SK-N-SH (cell line): ENCODE measurements at places on chromosomes 2 and 18. TPM values are rescaled to one million over a fixed set of nuclear protein-coding genes. Genes with fewer than 3 reads are reported as not detected.

GRCh38 chr18:62545098-62545497, 22.3 kb downstream of the ZCCHC2 start:
- H3K36me3 ChIP-seq = peaks cover 15% of the 10 kb centered on the region
- H3K4me1 ChIP-seq = no peaks in the 10 kb centered on the region
- H3K27ac ChIP-seq = no peak overlapping the region
- H3K27me3 ChIP-seq = no peaks in the 10 kb centered on the region
- no peak overlapping the region for H3K4me3 ChIP-seq

GRCh38 chr2:193476171-193476800, 1281.6 kb upstream of the TMEFF2 start:
- no peaks in the 10 kb centered on the region for H3K27me3 ChIP-seq
- no peaks in the 10 kb centered on the region for H3K4me1 ChIP-seq
- H3K36me3 ChIP-seq = no peaks in the 10 kb centered on the region
- no peak for DNase-seq
- H3K4me3 ChIP-seq = no peak overlapping the region

DNA sequence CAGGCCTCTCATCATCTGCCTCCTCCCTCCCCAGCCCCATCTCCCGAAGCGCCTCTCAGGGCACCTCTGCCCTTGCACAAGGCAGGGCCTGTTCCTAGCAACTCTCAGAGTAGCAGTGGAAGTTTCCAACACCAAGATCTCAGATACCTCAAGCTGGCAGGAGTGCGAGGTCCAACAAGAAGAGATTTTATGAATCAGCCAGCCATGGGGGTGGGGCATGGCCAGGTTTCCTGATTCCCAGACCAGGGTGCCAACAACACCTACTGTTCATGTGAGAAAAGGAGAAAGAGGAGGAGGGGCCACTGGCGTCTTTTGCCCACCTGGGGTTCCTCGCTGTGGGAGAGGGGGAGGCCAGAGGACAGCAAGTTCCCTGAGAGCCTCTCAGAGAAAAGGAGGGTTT, 6.6 kb upstream of the STEAP3 start:
- H3K27ac ChIP-seq = no peak overlapping the region
- H3K4me1 ChIP-seq = peaks cover 3% of the 10 kb centered on the region; the same call in 1 of the 2 replicates
- H3K27me3 ChIP-seq = no peaks in the 10 kb centered on the region
- H3K36me3 ChIP-seq = no peaks in the 10 kb centered on the region

DNA sequence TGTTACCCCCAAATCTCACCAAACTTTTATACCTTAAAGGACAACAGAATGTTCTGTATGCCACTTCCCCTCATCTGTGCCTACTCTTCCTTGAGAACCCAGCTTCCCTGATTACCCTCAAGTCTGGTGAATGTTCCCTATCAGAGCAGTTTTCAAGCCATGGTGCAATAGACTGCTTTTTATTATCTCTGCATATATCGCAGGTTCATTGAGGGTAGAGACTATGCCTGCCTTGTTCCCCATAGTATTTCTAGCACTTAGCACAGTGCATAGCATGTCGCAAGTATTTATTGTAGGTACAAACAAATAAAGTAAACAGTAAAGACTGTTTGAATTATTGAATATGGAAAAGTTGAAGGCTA, 146.6 kb downstream of the HAUS1 start:
- DNase-seq = no peak
- peaks cover 5% of the 10 kb centered on the region for H3K36me3 ChIP-seq
- peak overlapping the region; percentile 14; the same call in 1 of the 2 replicates for H3K4me3 ChIP-seq
- no peaks in the 10 kb centered on the region for H3K4me1 ChIP-seq
- no peak overlapping the region for H3K27ac ChIP-seq
- H3K27me3 ChIP-seq = no peaks in the 10 kb centered on the region

DNA sequence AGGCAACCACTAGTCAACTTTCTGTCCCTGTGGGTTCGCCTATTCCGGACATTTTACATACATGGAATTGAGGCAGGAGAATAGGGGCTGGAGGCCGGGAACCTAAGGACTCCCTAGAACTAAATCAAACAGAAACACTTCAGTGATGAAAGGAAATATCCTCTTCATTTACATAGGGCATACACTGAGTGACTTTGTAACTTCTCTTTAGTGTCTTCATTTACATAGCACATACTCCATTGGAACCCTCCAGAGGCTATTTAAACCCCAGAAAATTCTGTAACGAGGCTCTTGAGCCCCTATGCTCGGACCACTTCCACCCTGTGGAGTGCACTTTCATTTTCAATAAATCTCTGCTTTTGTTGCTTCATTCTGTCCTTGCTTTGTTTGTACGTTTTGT, 56.5 kb downstream of the CCDC195 start:
- no peak overlapping the region for H3K4me3 ChIP-seq
- H3K4me1 ChIP-seq = no peaks in the 10 kb centered on the region
- no peaks in the 10 kb centered on the region for H3K27me3 ChIP-seq

DNA sequence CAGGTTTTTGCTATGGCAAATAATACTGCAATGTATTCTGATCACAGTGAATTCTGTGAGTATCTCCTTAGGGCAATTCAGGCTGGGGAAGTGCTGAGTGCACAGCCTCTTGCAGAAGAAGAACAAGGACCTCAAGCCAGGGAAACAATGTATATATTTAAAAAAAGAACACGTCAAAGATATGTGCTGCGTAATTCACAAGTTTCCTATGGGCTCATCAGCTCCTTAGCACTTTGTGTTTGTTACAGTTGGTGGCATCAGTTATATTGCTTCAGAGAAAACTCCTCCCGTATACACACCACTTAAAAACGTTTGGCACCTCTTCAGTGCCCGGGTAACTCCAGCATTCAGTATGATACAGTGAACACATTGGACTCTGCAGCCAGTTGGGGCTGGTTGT, 16.5 kb upstream of the MARCO start:
- no peaks in the 10 kb centered on the region for H3K4me1 ChIP-seq
- no peak overlapping the region for H3K4me3 ChIP-seq
- DNase-seq = no peak
- no peaks in the 10 kb centered on the region for H3K36me3 ChIP-seq
- H3K27ac ChIP-seq = no peak overlapping the region
- no peaks in the 10 kb centered on the region for H3K27me3 ChIP-seq

DNA sequence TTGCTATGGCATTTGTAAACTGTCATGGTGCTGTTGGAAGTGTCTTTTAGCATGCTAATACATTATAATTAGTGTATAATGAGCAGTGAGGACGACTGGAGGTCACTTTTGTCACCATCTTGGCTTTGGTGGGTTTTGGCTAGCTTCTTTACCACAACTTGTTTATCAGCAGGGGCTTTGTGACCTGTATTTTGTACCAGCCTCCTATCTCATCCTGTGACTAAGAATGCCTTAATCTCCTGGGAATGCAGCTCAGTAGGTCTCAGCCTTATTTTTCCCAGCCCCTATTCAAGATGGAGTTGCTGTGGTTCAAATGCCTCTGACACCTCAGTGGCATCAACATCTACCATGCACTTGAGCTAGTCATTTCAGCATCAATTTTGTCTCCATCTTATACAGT, 29.7 kb downstream of the LYPD6 start:
- H3K4me3 ChIP-seq = no peak overlapping the region
- H3K27me3 ChIP-seq = no peaks in the 10 kb centered on the region
- no peak overlapping the region for H3K27ac ChIP-seq
- no peaks in the 10 kb centered on the region; the same call in 1 of the 2 replicates for H3K4me1 ChIP-seq
- no peak for DNase-seq

DNA sequence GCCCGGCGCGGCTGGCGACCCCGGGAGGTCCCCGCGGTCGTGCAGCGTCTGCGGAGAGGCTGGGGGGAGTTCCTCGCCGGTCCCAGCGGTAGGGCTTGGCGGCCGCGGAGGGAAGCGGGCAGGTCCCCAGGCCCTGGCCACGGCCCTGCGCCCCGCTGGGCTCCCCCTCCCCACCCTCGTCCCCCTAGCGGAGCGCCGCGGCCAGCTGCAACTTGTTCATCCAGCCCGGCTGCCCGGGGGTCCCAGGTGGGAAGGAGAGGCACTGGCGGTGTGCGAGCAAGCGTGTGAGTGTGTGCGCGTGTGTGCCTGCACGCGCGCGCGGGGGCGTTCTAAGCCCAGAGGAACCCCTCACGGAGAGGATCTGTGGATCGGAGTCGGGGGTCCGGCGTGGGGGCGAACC, 1.3 kb downstream of the PTPRM start:
- H3K27ac ChIP-seq = no peak overlapping the region
- peak overlapping the region; percentile 50; the same call in 1 of the 2 replicates for H3K4me3 ChIP-seq
- no peaks in the 10 kb centered on the region for H3K4me1 ChIP-seq
- no peaks in the 10 kb centered on the region for H3K36me3 ChIP-seq

DNA sequence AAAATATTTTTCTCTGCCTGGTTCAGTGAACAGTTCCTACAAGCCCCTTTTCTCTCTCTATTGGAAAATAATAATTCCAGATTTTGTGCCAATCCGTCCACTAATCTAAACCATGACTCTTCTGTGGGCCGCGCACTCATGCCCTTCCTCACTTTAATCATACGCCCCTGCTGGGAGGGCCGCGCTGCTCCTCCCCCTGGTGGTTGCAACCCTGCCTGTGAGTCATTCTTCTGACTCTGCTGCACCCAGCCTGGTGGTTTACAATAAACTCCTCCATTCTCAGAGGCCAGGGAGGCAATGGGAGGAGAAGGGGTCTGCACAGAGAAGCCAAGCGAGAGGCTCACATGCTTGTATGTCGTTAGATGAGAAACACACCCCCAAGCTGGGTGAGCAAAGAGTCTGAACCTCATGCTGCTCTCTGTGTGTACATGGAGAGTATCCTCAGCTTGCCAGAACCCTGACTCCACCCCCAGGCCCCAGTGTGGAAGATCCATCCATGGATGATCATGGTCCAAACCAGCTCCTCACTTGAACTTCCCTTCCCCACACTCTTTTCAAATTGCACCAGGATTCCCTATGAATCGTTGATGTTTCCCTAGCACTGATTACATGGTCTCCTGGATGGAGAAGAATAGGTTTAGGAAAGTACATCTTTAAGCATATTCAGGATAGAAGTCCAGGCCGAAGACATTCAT, 228.9 kb downstream of the ANKRD30B start:
- DNase-seq = no peak
- no peaks in the 10 kb centered on the region for H3K27me3 ChIP-seq
- no peak overlapping the region for H3K27ac ChIP-seq
- H3K36me3 ChIP-seq = no peaks in the 10 kb centered on the region

DNA sequence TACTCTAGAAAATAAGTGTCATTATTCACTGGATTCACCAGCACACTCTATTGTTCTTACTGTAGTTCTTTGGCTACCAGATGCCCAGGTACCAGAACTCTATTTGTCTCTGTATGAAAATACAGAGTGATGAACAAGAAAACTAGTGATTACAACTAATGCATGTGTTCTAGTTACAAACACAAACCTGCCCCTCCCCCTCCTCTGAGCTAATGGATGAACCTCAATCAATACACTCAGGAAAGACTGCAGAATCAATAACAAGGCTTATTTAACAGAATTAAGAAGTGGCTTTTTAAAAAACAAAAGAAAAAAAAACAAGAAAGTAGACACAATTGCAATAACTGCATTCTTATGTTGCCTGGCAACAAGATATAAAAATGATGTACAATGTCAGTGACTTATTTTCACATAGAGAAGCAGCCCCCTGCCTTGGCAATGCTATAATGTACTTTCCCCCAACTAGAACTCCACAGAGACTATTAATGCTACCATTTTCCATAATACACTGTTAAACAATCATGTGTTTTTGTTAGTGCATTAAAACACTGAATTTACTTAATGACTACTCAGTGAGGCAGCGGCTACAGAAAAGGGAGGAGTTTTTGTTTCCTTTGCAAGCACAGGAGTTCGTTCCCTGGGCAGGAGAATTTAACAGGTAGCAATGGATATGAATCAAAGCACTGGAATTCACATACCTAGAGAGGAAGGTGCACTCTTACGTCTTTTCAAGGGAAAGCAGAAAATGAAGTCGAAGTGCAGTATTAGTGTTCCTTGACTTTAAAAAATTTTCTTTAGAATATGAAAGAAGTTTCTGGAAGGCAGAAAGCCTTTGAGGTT, 318.8 kb upstream of the REV1 start:
- H3K4me3 ChIP-seq = no peak overlapping the region
- H3K36me3 ChIP-seq = no peaks in the 10 kb centered on the region
- peaks cover 19% of the 10 kb centered on the region; the same call in 1 of the 2 replicates for H3K4me1 ChIP-seq
- no peaks in the 10 kb centered on the region for H3K27me3 ChIP-seq
- DNase-seq = no peak

GRCh38 chr2:43553341-43553855, 42.4 kb downstream of the THADA start:
- no peak overlapping the region for H3K27ac ChIP-seq
- H3K36me3 ChIP-seq = peaks cover 90% of the 10 kb centered on the region
- no peak for DNase-seq
- no peaks in the 10 kb centered on the region for H3K4me1 ChIP-seq

GRCh38 chr18:22348521-22349316, 69.0 kb downstream of the CTAGE1 start:
- no peak overlapping the region for H3K4me3 ChIP-seq
- H3K27me3 ChIP-seq = peaks cover 85% of the 10 kb centered on the region
- no peaks in the 10 kb centered on the region for H3K36me3 ChIP-seq
- no peak for DNase-seq
- no peak overlapping the region for H3K27ac ChIP-seq
- no peaks in the 10 kb centered on the region for H3K4me1 ChIP-seq

- H3K4me1 ChIP-seq = no peaks in the 10 kb centered on the region
- no peaks in the 10 kb centered on the region for H3K36me3 ChIP-seq
- H3K4me3 ChIP-seq = no peak overlapping the region
- no peaks in the 10 kb centered on the region for H3K27me3 ChIP-seq
Measured at GRCh38 chr2:55965276-55965675, 41.7 kb upstream of the EFEMP1 start.

Gene IFIH1
- 0.84 and 1.0 TPM in 2 replicates for polyA plus RNA-seq

GRCh38 chr18:59861963-59862819, 37.6 kb upstream of the PMAIP1 start:
- no peak for DNase-seq
- H3K4me3 ChIP-seq = no peak overlapping the region
- no peak overlapping the region for H3K27ac ChIP-seq

DNA sequence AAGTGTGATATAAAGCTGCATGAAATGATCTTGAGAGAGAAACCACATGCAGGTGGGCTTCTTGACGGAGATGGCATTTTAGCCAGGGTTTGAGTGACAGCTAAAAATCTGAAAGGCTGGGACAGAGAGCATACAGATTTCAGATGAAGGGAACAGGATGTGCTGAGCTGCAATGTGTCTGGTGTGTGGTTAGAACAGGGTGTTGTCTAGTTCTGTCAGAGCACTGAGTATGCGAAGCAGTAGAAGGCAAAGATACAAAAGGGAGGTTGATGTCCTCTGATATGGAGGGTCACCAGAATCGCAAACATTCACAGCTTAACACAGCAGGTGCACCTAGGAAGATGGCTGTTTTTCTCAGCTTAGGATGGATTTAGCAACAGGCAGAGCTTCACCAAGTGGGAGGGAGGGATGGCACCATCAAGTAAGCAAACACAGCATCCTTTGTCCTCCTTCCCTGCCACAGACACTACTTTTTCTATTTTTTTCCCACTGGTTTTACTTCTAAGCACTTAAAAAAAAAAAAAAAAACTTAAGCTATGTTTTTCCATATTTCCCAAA, 182.5 kb downstream of the TMX3 start:
- H3K27ac ChIP-seq = no peak overlapping the region
- no peaks in the 10 kb centered on the region for H3K27me3 ChIP-seq

Gene TUBB8B
- polyA plus RNA-seq = not detected in 2 replicates
